ENCODE measurements at places on chromosomes 1 and 21.

DNA sequence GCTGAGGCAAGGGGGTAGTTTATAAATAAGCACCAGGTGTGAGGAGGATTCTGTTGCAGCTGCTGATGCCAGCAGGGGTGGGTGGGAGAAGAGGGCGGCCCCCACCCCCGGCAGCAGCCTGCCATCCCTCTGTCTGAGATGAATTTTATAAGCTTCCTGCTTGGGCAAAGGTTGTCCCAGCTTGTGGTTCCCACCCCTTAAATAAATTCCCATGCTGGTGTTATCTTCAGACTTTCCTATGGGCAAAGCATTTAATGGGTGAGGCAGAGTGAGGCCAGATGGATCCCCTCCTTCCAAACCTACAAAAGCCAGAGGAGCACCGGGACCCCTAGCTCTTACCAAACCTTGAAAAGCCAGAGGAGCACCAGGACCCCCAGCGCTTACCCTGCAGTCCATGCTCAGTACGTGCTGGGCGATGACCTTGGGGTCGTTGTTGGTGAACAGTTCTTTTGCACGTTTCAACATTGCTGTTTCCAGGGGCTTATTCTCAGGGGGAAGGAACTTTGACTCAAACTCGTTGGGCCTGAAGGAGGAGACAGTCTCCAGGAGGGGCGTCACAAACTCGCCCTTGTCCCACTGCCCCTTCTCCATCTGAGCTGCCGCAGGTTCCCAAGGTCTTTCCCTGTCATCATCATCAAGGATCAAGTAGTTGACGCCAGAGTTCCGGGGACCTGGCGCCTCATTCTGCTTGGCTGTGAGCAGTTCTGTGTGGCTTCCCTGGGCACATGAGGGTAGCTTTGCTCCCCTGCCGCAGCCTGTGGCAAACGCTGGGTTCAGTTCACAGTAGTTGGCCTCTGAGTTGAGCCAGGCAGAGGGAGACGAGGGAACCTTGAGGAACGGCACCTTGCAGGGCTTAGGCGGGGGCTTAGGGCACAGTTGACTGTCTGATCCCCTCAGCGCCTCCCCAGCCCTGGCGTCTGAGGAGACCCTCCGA is 99.5 kb downstream of the BCAR3 start:
- no peak for DNase-seq

- no peak for DNase-seq
Measured at GRCh38 chr1:206449565-206449964, 20.7 kb upstream of the IKBKE start.

- no peak for DNase-seq
Measured at GRCh38 chr1:94552071-94552586, 10.6 kb upstream of the F3 start.

DNA sequence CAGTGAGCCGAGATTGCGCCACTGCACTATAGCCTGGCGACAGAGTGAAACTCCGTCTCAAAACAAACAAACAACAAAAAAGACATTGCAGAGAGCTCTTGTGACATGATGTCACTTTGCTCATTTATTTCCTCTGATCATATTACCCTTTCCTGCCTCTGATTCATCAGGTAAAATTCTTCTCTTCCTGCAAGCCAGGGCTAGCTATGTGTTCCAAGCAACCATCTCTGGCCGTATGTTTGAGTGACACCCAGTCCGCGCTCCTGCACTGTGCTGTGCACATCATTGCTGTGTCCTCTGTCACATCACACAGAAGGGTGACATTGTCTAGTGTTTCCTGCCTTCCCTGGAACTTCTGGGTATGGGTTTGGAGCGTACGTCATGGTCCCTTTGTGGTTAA is 251.3 kb downstream of the PCP4 start:
- no peak for DNase-seq

GRCh38 chr1:42738678-42739226 is 1.3 kb downstream of the CLDN19 start:
- no peak for DNase-seq

- no peak for DNase-seq
Measured at GRCh38 chr1:200535605-200536004, 84.9 kb downstream of the KIF14 start.

DNA sequence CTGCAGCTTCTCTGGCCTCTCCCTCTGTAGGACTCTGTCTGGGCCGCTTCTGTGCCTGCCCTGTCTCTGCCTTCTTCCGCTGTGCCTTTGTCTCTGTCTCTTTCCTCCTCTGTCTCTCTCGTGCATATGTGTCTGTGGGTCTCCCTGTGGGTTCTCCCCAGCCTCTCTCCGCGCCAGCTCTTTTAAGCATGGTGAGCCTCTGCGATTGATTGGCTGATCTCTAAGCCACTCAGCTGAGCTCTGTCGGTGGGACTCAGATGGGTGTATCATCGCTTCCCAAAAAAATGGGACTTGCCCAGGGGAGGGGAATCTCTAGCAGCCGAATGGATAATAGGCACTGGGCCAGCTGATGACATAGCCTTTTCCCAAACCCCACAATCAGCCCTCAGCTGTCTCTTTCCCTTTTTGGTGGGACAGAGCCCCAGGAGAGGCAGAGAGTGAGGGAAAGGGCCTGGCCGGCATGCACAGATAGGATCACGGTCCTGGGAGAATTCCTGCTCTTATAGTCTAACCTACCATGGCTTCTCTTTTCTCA is at the start of gene ADAMTS4:
ADAMTS4 (minus strand) TSS at position 158 of the 535 bp plus-strand sequence. CDS start 427 bp downstream, outside the sequence.
- peak; percentile 52 for DNase-seq

- no peak for DNase-seq
Measured at GRCh38 chr1:39091845-39092645, 65.9 kb downstream of the NDUFS5 start.

DNA sequence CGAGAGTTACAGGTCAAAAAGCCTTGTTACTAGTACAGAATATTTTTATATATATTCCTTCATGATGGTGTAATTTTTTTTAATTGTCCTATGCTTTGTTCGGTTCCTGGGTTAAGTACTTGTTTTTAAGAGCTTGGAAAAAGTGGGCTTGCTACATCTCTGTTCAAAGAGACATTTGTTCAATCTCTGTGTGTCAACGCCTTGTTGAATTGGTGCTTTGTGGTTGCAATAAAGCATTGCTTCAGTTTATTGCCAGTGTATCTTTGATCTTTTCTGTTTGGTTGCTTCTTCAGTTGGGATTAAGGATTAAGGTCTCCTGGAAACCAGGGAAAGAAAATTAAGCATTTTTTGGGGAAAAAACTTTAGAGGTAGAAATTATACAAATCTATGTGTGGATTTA is 47.7 kb upstream of the DNASE2B start:
- no peak for DNase-seq

DNA sequence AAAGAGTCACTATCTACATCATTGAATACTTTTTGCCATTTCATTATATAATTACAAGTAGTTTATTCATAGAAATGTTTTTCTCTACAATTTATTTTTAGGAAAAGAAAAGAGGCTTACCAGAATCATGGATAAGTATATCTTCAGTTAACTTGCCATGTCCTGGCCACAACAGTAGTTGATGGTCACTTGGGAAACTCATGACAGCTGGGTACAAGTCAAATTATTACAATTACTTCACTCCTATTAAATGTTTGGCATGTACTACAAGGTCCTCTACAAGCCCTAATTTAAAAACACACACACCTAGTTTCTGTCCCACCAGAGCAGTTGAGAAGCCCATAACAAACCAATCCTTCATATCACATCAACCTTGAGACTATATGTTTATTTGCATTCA is 29.4 kb downstream of the PALMD start:
- no peak for DNase-seq

DNA sequence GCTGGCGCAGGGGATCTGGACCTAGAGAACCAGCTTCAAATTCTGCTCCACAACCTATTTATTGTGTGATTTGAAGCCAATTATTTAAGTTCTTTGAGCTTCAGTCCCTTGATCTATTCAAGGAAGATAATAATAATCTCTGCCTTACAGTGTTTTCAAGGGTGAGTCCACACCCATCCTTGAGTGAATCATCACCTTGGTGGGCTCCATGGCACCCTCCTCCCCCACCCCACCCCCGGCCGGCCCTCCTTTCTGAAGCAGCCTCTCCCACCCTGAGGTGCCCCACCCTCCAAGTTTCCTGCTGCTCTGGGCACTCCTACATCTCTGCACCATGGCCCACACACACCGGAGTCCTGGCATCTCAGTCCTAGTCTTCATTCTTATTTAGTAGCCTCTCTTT is 38.3 kb downstream of the TCP10L start:
- no peak for DNase-seq

- no peak for DNase-seq
Measured at GRCh38 chr21:26888931-26889330, 43.7 kb upstream of the ADAMTS1 start.

DNA sequence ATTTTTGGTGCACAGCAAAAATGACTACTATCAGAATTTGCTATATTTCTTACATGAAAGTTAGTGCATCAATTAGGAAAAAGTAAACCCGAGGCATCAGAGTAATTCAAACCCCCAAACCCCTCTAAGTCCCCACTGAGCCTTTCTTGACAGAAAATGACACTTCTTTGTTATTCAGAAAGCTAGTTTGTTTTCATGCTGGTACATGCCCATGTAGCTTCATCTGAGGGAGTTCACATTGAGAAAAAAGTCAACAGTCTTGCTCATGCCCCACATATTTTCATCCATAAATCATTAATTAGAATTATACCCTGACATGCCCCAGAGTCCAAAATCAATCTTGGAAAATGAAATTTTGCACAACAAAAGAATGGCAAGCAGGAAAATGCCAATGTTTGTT is 39.9 kb upstream of the PDC start:
- DNase-seq, result no peak

DNA sequence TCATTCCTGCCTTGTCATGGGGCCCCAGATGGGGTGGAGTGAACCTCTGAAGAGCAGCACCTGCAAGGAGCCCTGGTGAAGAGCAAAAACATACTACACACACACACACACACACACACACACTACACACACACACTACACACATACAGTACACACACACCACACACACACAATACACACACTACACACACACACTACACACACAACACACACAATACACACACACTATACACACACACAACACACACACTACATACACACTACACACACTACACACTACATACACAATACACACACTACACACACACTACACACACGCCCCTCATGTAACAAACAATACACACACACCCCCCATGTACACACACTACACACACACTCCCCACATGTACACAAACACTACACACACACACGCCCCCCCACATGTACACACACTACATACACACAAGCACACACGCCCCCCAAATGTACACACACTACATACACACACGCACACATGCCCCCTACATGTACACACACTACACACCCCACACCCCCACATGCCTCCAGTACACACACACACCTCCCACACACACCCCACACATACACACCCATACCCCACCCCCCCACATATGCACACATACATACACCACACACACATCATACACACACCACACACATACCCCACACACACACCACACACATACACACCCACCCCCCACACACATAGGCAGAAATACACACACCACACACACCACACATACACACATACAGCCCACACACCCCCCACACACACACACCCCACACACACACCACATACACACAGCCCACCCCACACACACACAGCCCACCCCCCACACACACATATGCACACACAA is 9.3 kb downstream of the SLC2A5 start:
- no peak for DNase-seq

GRCh38 chr1:33965086-33965485 is 101.2 kb downstream of the HMGB4 start:
- no peak for DNase-seq

DNA sequence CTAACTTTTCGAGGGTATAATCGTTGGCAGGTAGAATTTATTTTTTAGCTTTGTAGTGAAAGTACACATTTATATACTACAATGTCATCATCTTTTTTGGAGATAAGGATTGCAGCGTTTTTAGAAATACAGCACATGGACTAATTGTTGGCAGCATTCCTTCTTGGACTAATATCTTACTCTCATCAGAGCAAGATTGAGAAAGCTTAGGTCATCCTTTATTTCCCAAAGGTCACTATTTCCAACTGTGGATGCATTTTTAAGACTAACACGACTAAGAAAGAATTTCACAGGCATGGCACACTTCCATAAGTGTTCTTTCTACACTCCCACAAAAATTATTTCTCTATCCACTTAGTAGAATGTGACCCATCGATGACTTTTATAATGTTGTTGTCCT is 732.3 kb downstream of the NCAM2 start:
- DNase-seq, result no peak

- DNase-seq, result no peak
Measured at GRCh38 chr1:1157033-1157365, 16.7 kb upstream of the TTLL10 start.

DNA sequence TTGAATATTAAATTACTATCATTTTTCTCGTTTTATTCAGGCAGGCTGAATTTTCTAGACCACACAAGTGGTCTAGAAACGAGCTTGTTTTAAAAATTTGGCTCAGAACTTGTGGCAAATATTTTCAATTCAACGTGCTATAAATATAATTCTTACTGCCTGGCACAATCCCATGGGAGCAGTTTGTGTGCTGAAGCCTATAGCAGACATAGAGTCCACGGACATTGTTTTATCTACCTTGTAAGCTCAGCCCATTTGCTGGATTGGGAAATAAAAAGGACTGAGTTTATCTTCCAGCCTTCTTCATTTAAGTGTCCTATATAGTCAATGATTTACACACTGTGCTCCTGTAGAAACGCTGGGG is 103.4 kb downstream of the ZBTB18 start:
- no peak for DNase-seq

- DNase-seq, result no peak
Measured at GRCh38 chr1:205715628-205716027, 34.4 kb downstream of the NUCKS1 start.

DNA sequence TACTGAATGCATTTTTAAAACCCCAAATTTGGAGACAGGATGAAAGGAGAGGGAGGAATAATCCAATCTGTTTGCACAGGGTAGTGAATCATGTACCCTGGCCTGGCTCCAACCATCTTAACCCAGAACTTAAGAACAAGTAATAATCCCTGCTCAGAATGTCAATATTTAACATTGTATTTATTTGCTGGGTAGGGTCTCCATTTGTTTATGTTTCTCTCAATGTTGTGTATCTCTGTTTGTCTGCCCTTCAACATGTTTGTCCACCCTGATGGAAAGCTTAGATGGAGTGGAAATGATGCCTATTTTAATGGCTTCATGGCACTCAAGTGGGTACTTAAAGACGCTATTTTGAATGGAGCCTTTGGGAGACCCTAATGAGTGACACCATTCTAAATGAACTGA is 54.4 kb upstream of the CDC42BPA start:
- no peak for DNase-seq

- DNase-seq, result no peak
Measured at GRCh38 chr1:41400225-41400624, 39.0 kb downstream of the FOXO6 start.

DNA sequence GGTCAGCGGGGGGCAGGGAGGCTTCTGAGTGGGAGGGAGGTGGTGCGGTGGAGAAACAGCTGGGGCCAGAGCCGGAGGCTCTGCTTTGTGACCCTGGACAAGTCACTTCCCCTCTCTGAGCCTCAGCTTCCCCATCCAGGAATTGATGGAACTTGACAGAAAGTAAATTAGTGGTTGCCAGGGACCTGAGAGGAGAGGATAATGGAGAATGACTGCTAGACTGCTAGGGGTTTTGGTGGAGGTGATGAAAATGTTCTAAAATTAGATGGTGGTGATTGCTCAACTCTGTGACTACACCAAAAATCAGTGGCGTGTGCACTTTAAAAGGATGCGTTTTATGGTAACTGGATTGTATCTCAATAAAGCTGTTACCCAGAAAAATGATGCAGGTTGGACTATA is 100.9 kb downstream of the ARHGEF10L start:
- DNase-seq, result no peak
